ENCODE measurements at places on chromosomes 12 and 14.

GRCh38 chr12:68749443-68749842 is 3.5 kb downstream of the SLC35E3 start:
- DNase-seq: no peak

GRCh38 chr12:92987846-92988621 is 58.9 kb upstream of the EEA1 start:
- peak; percentile 71 for DNase-seq

- DNase-seq: peak; percentile 55
Observed at GRCh38 chr12:6612247-6612646, 5.1 kb upstream of the CHD4 start.

GRCh38 chr12:131163189-131163738 is 209.6 kb downstream of the ADGRD1 start:
- no peak for DNase-seq

DNA sequence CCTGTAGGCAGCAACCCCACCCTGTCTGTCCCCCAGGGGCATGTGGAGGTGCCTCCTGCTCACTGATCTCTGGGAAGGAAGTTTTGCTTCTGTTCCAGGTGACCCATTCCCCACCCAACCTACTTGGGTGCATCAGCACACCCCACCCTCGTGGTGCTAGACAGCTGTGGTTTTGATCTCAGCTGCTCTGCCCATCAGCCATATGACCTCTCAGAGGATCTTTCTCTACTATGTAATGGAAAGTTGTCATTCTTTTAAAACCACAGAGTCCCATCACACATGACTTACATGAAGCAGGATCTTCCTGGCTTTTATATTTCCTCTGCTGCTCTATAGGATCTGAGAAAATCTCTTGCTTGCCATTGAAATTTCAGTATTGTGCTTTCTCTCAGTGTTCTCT is 13.5 kb upstream of the KRT82 start:
- no peak for DNase-seq

DNA sequence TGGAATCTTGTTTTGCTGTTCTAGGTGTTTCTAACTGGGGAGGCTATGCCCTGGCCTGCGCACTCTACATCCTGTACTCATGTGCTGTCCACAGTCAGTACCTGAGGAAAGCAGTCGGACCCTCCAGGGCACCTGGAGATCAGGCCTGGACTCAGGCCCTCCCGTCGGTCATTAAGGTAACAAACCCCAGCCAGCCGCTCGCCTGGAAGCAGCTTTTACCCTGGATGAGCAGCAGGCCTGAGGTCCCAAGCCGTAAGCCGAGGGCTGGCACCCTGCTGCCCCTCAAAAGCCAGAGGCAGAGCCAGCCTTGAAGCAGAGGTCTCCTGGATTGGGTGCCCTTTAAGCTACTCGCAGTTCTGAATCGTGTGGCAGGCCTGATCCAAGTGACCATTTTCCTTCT is 29.1 kb downstream of the GPR68 start:
- no peak for DNase-seq

DNA sequence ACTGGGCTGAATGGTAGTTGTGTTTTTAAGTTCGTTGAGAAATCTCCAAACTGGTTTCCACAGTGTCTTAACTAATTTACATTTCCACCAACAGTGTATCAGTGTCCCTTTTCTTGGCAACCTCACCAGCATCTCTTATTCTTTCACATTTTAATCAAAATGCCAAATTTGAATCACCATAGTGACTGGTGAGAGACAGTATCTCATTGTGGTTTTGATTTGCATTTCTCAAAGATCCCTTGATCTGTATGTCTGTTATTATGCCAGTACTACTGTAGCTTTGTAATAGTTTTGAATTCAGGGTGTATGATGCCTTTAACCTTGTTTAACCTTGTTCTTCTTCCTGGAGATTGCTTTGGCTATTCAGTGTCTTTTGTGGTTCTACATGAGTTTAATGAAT is 2.2 kb upstream of the EIF2S3B start:
- no peak for DNase-seq

GRCh38 chr12:6053541-6053940 is 70.9 kb downstream of the VWF start:
- no peak for DNase-seq

DNA sequence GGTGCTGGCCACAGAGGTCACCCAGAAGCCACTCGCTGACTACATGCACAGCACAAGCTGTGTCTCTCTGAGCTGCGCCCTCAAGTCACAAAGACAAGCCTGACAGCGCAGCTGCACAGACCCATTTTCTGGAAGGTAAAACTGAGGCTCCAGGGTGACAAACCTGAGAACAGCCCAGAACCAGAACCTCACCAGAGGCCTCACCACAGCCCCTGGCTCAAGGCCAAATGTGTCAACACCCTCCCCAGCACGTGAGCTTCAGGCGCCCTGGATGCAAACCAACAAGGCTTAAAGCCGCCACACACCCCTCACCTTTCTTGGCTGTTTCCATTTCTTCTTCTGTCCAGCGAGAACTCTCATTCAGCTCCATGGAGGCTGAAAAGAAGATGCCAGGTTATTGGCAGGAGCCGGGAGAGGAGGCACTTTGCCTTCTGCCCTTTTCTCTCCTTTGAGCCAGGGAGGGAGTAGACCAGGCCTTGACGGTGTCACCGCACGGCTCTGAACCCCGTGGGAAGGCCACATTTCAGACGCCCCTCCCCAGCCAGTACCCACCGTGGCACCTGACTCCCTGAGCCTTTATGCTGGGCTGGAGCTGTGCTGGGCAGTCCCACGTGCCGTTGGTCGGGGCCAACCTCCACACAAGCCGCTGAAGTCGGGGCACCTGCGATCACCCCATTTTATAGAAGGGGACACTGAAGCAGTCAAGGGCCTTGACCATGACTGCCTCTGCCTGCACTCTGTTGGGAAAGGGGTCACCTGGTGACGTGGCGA is 103.1 kb downstream of the RFLNA start:
- peak; percentile 11 for DNase-seq

DNA sequence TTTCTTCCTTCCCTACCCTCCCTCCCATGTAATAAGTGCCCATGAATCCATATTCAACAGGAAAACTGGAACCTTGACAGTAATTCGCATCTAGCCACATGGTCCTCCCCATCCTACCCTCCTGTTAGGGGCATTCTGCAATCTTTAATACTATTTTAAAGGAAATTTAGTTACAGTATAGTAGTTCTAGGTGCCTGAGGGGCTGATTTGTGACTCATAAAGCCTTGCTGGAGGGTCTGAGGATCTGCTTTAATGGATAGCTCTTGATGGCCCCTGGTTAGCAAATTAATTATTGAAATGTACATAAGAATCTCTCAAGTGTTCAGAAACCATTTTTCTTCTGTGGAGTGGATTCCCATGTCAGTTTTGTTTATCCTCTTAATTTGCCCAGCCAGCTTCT is 54.1 kb downstream of the ESRRB start:
- DNase-seq: no peak

- DNase-seq: no peak
Observed at GRCh38 chr14:104885031-104885972, 20.2 kb downstream of the CEP170B start.

DNA sequence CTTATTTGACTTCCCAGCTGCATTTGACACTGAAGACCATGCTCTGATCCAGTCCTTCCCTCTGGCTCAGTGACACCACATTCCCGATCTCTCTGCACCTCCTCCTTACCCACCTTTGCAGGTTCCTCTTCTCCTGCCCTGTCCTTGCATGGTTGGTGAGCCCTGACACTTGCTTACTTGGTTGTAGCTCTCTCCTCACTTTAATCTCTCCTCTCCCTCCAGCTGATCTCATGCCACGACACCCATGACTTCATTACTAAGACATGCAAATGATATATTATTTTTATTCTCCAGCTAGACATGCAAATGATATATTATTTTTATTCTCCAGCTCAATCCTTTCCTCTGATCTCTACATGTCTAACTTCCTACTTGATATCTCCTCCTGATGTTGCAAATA is at the start of gene SERPINA9:
Gene SERPINA9, minus strand, starts transcription at position 175 of the 400 bp plus-strand sequence. CDS start 6,357 bp downstream, outside the sequence.
- no peak for DNase-seq

GRCh38 chr12:8501720-8502119 is 11.6 kb upstream of the CLEC4D start:
- no peak for DNase-seq

- no peak for DNase-seq
Observed at GRCh38 chr12:69497308-69498026, 27.3 kb downstream of the FRS2 start.

GRCh38 chr14:39877577-39878190 is 445.5 kb upstream of the FBXO33 start:
- DNase-seq: no peak
